ENCODE measurements at places on chromosomes 11 and 22.

DNA sequence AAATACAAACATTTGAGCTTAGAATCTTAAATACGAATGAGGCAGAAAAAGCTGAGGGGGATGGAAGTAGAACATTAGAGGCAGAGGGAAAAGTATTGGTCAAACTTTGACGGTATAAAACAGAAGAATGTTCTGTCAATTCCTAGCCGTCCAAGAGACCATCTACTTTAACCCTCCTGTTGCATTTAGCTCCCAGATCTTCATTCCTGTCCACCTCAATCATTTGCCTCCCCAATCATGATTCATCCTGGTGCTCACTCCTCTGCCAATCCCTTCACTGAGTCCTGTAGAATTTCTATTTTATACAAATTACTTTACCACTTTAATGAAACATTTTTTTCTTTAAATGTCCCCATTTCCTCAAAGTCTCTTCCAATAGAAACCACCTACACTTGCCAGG lies 28.2 kb downstream of the C2CD3 start:
- DNase-seq = no peak

DNA sequence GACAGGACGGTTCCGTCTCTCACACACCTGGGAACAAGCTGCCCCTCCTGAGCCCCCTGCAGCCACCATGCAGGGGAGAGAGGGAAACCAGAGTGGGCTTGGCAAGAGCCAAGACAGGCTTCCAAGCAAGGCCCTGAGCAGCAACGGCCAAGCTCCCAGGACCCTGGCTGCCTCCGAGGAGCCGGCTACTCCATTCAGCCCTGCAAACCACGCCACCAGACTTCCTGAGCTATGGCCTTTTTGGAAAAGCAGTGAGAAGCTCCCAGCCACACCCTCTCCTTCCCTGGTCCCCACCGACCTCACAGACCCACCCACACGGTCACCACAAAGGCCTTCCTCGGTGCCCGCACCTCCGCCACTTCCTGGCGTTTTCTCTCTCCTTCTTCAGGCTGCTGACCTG lies 479.0 kb downstream of the BRD1 start:
- DNase-seq = no peak

DNA sequence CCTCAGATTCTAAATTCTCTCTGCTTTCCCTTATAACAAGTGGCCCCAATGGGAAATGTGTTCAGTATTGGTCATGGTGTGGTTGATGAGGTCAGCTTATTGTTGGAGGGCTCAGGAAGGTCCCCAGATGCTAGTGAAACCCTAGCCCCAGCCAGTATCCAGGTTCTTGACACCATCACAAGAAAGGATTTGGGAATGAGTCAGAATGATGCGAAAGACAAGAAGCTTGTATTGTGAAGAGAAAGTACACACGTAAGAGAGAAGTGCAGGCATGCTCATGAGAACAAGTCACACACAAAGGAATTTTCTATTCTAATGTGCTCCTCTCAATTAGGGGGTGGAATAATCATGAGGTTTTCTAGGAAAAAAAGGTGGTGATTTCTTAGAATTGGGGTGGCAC lies 34.9 kb upstream of the TRPC6 start:
- DNase-seq = no peak

DNA sequence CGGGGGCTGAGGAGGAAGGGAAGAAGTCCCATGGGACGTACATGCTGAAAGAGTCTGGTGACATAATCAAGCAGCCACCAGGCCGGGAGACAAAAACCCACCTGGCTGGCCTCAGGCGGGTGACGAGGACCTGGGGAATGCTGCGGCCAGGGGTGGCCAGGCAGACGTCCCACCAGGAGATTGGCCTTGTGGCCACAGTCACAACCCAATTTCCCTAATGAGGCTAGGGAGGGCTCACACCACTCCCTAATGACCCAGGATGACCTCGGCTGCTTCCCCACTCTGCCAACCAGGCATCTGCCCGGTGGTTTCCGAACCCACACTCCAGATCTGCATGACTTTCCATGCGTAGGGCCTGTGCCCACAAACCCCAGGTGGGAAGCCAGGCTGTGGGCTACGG lies 66.9 kb downstream of the SCUBE1 start:
- DNase-seq = no peak

GRCh38 chr22:39568278-39568981 lies 2.1 kb upstream of the CACNA1I start:
- no peak for DNase-seq

- no peak for DNase-seq
Measured at GRCh38 chr22:46589871-46590271, 30.3 kb upstream of the GRAMD4 start.

DNA sequence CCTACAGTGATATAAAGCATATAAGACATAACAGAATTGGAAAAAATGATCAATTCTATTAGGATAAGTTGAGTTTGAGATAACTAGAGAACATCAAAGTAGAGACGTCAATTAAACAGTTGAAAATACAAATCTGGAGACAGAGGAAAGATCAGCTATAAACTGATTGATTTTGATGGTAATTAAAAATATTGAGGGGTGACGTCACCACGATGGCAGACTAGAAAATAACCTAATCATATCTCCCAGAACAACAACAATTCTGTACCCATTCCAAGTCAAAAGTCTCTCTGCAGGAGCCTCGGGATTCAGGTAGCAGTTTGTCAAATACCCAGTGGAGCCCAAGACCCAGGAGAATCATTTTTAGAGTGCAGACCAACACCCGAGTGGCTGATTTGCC lies 28.9 kb downstream of the MS4A13 start:
- no peak for DNase-seq

GRCh38 chr11:57276169-57276970 lies 39.3 kb upstream of the APLNR start:
- no peak for DNase-seq

DNA sequence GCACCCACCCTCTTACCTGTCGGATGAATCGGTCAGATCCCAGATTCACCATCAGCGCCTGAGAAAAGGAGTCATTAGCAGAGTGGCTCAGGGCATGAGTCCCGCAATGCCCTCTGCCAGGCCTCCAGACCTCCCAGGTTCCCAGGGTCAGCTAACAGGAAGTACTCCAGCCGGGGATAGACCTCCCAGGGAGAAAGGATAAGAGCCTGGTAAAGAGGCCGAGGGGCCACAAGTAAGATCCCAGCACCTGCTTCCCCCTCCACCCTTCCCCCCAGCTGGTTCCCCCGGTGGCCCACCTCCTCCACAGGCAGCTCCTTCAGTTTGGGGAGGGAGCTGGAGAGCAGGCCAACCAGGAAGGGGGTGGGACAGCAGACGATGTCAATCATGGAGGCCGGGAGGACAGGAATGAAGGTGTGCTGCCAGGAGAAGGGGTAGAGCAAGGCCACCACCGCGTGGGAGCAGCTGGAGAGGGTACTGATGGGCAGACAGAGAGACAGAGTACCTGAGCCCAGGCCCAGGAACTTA lies 16.4 kb downstream of the RPL27A start:
- DNase-seq = no peak

- DNase-seq = no peak
Measured at GRCh38 chr11:134616038-134616437, 204.0 kb upstream of the B3GAT1 start.

DNA sequence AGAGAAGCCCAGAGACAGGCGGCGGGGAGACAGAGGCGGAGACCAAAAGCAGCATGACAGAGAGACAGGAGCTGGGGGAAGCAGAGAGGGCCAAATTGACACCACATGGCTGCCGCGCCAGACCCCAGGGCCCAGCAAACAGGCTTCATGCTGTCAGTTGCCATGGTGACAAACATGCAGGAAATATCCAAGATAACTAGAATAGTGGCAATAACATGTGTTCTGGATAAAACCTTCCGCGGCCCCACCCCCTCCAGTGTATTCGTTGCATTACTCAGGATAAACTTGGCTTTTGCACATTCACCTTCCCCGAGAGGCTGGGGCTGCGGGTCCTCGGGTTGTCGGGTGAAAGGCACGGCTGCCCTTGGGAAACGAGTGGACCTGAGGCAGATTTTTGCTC lies 49.9 kb upstream of the CDON start:
- DNase-seq = no peak

DNA sequence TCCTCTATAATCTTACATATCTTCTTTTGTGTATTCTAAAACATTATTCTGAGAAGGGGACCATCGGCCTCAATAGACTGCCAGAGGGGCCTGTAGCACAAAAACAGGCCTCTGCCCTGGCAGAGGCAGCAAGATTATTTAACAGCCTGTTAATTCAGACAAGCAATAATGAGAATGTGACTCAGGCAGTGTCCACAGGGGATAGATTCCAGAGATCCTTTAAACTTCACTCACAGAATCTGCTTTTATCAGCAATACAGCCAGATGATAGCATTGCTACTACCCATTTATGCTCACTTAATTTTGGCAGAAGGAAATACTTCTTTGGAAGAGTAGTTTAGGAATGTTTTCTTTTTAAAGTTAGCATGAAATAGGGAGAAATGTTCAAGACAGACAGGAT lies 44.9 kb downstream of the AAMDC start:
- no peak for DNase-seq

DNA sequence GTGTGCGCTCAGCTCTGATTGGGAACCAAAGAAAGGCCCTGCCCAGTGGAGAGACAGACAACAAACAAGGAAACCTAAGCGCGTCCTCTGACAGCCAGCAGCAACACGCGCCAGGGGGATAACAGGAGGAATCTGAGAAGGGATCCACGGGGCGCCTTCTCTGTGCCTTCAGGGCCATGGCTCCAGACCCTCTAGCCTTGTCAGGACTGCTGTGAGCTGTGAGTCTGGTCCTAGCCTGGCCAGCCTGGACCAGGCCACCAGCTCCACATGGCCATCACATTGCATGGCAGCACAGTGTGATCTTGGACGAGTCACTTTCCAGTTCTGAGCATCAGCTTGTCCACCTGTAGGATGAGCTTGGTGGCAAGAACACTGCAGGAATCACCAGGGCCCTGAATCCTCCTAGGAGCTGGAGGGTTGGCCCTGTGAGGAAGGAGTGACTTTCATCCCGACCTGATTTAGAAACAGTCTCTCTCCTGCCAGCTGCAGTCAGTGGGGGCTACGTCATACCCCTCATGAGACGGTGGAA lies 11.8 kb upstream of the MGAT3 start:
- DNase-seq = no peak

DNA sequence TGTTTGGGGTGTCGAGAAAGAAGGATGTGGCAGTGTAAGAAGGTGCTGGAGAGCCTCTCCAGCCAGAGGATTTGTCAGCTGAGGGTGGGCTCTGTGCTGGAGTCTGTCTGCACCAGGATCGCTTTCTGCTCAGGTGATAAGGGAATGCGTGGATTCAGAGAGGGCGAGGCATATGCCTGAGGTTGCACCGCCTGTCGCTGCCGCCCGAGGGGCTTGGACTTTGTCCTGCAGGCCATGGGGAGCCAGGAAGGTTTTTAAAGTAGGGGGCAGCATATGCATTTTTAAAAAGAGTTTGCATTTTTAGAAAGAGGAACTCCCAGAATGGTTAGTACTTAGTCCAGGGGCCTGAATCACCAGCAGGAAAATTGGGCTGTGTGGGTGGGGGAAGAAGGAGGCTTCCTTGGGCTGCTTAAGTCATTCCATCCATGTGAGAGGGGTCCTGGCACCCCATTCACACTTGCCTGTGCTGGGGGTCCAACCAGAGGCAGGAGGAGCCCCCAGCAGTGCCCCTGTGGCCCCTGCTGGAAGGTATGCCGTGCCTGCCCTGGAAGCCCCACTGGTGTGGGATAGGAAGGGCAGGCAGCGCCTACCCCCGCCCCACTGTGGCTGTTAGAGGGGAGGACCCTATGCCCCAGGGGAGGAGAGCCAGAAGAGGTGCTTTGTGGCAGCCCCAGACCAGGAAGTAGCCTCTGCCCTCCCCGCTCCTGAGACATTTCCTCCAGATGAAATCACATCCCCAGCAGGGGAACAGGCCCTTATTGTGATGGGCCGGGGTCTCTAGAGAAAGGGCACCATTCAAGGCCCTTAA lies 35.8 kb upstream of the MYRF start:
- DNase-seq = no peak

- no peak for DNase-seq
Measured at GRCh38 chr11:126135235-126136176, 72.8 kb upstream of the CDON start.

Data from activated naive CD8-positive, alpha-beta T cell treated with anti-CD3 and anti-CD28 coated beads, Interleukin-2, amount 50 U/mL, for 16 hours (primary cell).